ENCODE measurements at places on chromosomes 7 and 10. TPM values are rescaled to one million over a fixed set of nuclear protein-coding genes. Genes with fewer than 3 reads are reported as not detected.

UNC5B gene
- total RNA-seq: 11.4 TPM

FGL2 gene
- 170 TPM for total RNA-seq

GNAI1 gene
- 35.8 TPM for total RNA-seq

CHRM2 gene
- total RNA-seq: 3.0 TPM

A1CF gene
- under 0.01 TPM for total RNA-seq

Data from bronchial smooth muscle cell (primary cell).